ENCODE measurements at places on chromosomes 5 and 9.

- peak; percentile 69 for DNase-seq
Measured at GRCh38 chr5:68962757-68963484, 130.9 kb upstream of the SLC30A5 start.

DNA sequence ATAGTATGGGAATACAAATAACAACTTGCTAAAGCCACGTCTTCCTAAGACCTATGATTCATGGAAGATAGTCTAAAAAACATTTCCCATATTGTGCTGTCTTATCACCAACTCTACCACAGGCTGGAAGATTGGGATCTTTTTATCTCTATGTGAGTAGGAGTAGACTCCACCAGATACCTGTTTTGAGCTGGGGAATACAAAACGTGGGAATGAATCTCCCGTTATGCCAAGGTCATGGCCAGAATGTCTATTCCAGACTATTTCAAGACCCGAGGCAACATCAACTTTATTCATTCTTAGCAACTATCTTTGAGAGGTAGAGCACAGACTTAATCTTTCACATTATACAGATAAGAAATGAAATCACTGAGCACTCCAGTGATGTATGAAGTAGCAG is 2350.9 kb upstream of the WWC1 start:
- DNase-seq = no peak

GRCh38 chr5:107979291-107979690 is 308.6 kb upstream of the EFNA5 start:
- DNase-seq = peak; percentile 36

- peak; percentile 66 for DNase-seq
Measured at GRCh38 chr9:4489919-4490704, at the start of gene SLC1A1. Gene SLC1A1, plus strand, starts transcription at chr9:4490468. Its CDS starts 212 bp downstream, at chr9:4490680.

GRCh38 chr5:116527582-116527981 is 47.0 kb downstream of the SEMA6A start:
- DNase-seq = no peak

- DNase-seq = no peak
Measured at GRCh38 chr5:159663986-159664385, 252.3 kb upstream of the ADRA1B start.

DNA sequence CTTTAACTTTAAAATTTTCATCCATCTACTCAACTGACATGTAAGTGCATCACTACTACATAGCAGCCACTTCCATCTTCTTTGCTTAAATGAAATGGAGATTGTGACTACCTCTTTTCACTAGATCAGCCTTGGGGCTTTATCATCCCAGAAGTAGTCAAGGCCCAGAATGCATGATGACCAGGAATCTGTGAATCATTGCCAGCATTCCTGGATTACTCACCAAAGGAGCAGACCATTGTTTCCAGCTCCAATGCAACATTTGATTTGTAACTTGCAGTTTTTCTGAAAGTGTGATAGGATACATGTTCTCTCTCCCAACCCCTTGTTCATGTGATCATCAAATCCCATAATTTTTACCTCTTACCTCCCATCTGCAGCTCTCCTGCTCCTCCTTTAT is 65.1 kb downstream of the PLPPR1 start:
- DNase-seq = peak; percentile 0

DNA sequence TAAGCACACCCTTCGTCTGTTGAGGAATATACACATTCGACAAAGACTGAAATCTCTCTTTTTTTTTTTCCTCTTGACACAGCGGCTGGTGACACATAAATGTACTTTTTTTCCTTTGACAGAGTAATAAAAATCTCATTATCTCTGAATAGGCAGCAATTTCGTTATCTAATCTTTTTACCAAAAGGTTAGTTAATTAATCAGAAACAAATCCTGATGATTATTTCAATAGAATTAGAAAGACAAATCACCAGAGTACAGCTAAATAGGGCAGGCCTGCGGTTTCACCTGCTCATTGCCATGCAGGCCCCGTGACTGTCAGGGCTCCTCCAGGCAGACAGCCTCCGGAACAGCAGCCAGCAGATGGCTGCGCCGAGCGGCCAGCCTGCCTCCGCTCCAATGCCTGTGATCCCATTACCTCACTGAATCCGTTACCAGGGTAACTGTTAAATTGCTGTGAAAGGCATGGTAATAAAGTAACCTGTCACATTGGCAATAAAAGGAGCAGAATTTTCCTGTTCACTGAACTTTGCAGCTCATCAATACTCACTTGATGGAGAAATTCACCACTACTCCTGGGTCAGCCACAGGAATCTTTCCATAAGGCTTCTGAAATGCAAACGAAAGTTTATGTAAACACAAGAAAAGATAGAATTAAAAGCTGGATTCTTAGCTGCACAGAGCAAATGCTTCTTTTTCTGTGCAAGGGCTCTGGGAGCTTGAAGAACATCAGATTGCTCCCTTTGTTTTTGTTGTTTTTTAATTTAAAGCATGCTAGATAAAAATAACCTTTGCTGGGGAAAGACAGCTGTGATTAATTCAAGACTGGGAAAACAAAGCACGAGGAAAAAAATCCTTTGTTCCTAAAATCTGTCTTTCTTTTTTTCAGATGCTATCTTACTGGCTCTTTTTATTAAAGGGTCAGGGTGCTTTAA is 666.4 kb upstream of the ZNF608 start:
- DNase-seq = peak; percentile 67

DNA sequence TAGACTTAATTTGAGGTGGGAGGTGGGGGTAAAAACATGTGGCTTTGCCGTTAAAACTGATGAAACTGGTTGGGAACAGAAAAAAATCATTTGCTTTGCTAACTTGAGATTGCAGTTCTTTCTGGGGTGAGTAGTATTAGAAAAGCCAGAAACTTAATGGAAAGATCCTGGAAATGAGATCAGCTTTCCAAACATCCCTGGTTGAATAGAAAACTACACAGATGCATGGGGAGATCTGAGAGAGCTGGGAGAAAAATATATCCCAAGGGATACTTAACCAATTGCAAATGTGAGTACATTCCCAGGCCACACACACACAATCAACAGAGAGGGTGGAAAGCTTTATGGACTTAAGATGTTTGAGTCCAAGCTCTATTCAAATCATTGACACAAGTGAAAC is 222.3 kb downstream of the YTHDC2 start:
- DNase-seq = no peak

GRCh38 chr5:139745132-139745799 is 50.3 kb upstream of the PSD2 start:
- DNase-seq = peak; percentile 93

DNA sequence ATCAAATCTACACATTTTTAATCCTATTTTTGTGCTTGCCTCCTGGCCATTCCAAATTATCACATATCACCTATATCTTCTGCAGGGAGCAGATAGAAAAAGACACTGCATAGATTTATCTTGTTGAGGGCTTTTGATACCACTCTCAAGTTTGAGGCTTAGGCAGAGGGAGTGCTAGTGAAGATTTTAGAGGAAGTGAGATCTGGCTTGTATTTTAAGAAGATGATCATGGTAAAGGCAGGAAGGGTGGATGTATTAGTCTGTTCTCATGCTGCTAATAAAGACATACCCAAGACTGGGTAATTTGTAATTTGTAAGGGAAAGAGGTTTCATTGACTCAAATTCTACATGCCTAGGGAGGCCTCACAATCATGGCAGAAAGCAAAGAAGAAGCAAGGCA is 220.9 kb upstream of the TUT7 start:
- no peak for DNase-seq

DNA sequence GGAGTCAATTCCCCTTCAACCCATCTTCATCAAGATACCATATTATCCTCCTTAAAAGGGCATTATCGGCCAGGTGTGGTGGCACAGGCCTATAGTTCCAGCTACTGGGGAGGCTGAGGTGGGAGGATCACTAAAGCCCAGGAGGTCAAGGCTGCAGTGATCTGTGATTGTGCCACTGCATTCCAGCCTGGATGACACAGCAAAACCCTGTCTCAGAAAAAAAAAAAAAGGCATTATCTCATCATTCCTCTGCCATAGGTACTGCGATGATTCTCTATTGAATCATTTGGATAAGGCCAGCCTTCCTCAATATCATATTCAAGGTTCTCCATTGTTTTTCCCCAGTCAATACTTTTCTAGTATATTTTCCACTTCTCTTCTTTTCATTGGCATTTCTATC is 39.2 kb upstream of the RAB3C start:
- no peak for DNase-seq

DNA sequence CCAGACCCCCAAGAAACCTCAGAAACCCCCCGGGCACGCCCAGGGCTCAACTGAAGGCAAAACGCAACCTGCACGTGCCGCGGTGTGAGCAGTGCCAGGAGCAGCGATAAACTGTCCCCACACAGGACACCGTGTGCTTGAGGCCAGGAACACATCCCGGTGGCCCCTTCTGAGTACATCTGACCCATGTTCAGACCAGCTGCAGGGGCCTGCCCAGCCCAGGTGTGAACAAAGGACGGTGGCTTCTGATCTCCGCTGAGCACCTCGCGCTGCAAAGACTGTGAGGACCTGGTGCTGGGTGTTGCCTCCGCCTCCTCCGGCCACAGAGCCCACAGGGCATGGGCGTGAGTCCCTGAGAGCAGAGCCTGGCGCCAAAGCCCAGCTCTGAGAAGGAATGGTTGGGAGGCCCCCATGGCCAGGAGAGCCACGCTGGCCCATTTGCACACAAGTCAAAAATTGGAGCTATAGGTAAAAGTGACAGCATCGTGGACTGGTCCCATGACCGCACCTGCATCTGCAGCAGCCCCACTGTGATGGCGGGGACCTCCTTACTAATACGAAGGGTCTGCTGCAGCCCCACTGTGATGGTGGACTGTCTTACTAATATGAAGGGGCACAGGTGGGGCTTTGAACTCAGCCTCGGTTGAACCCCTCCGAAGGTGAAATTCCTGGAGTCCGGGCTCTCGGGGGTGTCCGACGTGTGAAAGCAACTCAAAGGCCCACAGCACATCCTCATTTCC is 31.5 kb downstream of the NDUFS6 start:
- no peak for DNase-seq

GRCh38 chr5:132391247-132391646 is 21.7 kb downstream of the SLC22A5 start:
- no peak for DNase-seq

Data from EH (cell line).